ENCODE measurements at places on chromosomes 6 and 20.

GRCh38 chr20:17960927-17961586 is 7.5 kb downstream of the SNX5 start:
- DNase-seq: peak; percentile 78

- peak; percentile 39 for DNase-seq
These were observed 201.0 kb upstream of the ZNF217 start for GRCh38 chr20:53794529-53795115.

DNA sequence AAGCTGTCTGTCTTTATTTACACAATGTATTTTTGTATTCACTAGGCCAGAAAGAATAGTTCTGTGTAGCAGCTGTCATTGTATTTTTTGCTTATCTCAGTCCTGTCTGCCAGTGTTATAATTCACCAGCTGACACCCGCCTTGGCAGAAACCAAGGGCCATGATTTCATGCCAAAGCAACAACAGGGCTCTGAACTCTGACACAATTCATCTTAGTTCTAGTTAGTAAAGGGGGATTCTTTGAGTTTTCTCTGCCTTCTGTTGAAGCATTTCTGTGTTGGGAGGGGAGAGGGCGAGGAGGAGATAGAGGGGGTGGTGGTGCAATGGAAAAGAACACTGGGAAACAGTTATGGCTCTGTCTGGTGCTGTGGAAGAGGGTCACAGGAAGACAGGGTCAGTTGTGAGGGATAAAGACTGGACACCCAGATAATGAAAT is 684.6 kb upstream of the MARCKS start:
- DNase-seq: no peak

GRCh38 chr6:15406452-15406851 is 160.6 kb downstream of the JARID2 start:
- no peak for DNase-seq

DNA sequence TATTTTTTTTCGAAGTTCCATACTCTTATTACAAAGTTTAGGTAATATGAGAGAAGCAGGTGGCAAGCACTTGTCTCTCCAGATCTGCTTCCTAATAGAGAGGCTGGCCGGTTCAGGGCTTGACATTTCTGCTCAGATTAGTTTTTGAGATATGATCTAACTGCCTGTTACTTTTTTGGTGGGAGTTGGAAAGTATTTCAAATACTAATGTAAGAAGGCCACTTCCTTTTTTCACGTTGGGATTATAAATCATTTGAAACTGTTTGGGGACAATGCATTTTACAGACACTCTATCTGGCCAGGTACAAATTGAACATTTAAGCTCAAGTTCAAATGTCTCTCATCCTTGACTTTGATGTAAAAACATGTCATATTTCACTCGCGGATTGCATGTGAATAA is 222.1 kb upstream of the SULF2 start:
- no peak for DNase-seq
